ENCODE measurements at places on chromosomes 5 and 9.
A peak's percentile ranks its signal among the peaks of the same experiment; 100 is the strongest.

DNA sequence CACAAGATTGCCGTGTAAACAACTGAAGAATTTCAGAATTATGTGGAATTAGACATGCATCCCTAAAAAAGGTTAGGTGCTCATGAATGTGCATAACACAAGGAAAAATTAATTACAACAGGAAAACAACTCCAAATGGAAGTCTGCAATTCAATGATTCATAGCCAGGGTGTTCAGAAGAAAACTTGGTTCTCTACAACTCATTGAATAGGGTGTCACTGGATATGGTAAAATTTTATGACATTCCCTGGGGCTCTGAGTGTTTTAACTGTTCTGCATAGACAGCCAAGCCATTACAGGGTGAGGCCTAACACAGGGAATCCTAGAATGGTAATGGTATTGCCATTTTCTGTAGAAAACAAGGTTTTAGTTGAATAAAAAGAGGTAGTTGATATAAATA lies 24.4 kb upstream of the ZSWIM6 start:
- DNase-seq: no peak
- H3K27me3 ChIP-seq: peaks cover 3% of the 10 kb centered on the region

DNA sequence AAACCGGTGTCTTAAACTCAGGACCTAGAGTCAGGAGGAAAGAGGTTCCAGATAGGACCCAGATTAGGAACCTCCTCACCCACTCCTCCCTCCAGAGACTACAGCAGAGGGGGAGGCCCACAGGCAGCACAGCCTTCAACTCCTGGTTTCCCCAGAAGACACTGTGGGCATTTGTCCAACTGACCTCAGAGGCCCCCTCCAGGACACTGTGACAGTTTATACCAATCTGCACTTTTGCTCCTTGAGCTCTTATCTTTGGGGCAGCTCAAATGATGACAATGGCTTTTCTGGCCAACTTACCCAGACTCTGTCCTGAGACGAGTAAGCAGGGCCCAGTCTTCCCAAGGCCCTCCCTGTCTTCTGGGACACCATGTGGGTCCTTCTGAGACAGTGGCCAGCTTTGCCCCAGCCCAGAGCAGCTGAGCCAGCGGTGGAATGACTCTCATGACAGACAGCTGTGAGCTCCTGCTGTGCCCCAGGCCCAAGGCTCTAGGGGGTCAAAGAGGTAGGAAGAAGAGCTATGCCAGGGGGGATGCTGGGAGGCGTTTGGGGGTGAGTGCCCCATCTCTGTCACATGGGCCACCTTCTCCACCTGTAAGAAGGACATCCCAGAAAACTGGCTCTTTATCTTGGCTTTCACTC lies 14.3 kb downstream of the OR2V2 start:
- peaks cover 23% of the 10 kb centered on the region for H3K27me3 ChIP-seq
- peaks cover 52% of the 10 kb centered on the region for H3K4me1 ChIP-seq
- H3K4me3 ChIP-seq: peak overlapping the region; percentile 75
- no peaks in the 10 kb centered on the region for H3K36me3 ChIP-seq
- DNase-seq: no peak

DNA sequence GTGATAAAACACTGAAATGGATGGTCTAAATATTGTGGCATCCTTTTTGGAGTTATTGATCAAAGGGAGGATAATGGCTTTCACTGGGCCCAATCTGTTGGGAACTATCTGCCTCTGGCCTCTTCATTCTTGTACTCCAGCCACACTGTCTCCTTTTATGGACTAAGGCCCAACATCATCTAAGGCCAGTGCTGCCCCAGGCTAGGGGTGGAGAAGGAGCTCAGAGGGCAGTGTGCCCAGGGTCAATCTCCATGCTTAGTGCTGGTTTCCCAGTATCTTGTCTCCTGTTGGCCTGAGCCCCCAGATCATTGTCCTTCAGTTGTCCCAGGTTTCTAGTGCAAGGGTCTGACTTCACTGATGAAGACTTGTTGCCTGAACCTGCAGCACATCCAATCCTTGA lies 26.4 kb upstream of the JMY start:
- no peaks in the 10 kb centered on the region for H3K27me3 ChIP-seq
- H3K4me3 ChIP-seq: no peak overlapping the region
- H3K36me3 ChIP-seq: no peaks in the 10 kb centered on the region
- H3K4me1 ChIP-seq: no peaks in the 10 kb centered on the region

DNA sequence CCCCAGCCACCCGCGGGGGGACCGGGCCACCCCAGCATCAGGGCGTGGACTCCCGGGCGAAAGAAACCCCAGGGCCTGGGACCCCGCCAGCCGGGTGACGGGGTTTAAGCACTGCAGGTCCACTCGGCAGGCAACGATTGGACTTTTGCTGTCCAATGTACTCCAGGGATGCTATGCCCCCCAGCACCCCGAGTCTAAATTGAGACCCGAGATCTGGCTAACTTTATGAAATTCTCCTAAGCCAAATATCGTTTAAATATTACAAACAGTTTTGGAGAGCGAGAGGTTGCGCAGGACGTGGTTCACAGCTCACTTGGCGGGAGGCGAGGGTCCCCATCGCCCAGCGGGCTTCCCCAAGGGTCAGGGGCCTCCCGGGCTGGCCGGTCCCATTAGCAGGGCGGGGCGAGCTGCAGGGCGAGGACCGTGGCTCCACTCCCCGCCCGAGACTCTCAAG lies 384 bp upstream of the MRPS2 start:
- H3K27ac ChIP-seq: no peak overlapping the region
- DNase-seq: no peak
- peaks cover 15% of the 10 kb centered on the region for H3K36me3 ChIP-seq
- peak overlapping the region; percentile 85 for H3K4me3 ChIP-seq
- H3K4me1 ChIP-seq: peaks cover 22% of the 10 kb centered on the region

DNA sequence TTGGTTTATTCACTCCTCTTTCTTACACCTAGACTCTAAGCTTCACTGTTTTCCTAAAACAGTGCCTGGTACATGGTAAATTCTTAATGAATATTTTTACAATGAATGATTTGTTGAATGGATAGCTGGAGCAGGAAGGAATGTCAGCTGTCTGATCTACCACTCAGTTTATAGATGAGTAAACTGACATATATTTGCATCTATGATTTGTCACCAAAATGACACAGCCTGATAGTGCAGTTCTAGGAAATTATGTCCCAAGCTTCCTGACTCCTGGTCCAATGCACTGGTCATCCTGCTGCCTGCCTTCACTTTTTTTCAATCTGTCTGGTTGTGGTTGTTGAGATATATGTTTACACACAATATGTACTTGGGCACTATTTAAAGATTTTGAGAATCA lies 651.7 kb upstream of the WWC1 start:
- no peaks in the 10 kb centered on the region for H3K4me1 ChIP-seq
- no peak overlapping the region for H3K4me3 ChIP-seq
- H3K36me3 ChIP-seq: no peaks in the 10 kb centered on the region
- H3K27ac ChIP-seq: no peak overlapping the region
- no peak for DNase-seq

- no peaks in the 10 kb centered on the region for H3K27me3 ChIP-seq
- no peak for DNase-seq
- peaks cover 33% of the 10 kb centered on the region for H3K36me3 ChIP-seq
- no peak overlapping the region for H3K27ac ChIP-seq
These were observed 28.6 kb downstream of the DCAF12 start for GRCh38 chr9:34097865-34098264.

DNA sequence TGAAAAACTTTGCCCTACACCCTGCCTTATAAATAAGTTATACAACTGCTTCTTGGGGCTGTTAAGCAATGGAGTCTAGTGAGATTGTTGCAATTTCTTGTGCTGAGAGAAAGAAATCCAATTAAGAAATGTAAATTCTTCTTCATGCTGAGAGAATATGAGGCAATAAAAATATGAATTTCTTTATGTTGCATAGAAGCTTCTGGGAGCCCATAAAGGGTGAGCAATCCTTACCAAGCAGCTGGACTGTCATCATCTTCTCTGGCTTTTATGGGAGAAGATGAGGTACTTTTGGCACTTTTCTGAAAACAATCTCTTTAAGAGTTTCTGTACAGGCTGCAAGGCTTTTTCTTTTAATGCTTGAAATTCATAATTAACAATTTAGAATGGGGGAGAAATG lies 204.3 kb downstream of the DMRTA1 start:
- H3K27ac ChIP-seq: no peak overlapping the region
- H3K4me3 ChIP-seq: no peak overlapping the region
- no peaks in the 10 kb centered on the region for H3K36me3 ChIP-seq
- DNase-seq: no peak
- H3K4me1 ChIP-seq: no peaks in the 10 kb centered on the region

GRCh38 chr5:90563108-90563507 lies 4.5 kb downstream of the ADGRV1 start:
- H3K4me3 ChIP-seq: no peak overlapping the region
- H3K27me3 ChIP-seq: peaks cover 41% of the 10 kb centered on the region
- DNase-seq: no peak
- H3K36me3 ChIP-seq: no peaks in the 10 kb centered on the region
- no peak overlapping the region for H3K27ac ChIP-seq

DNA sequence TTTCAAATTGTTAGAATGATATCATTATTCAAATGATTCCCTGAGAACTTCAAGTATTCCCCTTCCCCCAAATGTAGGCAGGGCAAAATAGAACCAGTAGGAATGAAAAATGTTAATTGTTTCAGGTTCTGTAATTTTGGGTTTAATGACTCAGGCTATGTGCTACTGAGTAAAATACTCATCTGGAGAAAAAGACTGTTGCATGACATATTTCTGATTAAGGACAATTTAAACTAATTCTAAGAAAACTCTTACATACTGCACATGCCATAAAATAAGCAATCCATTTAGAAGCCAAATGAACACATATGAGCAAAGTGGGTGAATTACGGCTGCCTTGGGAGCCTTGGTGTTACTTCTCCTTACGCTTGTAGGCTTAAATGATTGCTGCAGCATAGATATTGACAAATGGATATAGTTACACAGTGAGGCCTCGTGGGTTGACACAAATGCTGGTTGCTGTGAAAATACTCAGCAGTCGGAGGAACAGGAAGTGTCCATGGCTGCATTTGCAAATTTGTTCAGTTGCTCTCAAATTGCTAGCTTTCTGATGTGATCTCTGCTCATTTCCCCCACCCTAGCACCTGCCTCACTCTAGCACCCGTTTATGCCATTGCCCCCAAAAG lies 174.9 kb upstream of the DMAC1 start:
- H3K27ac ChIP-seq: peak overlapping the region; percentile 86
- peak; percentile 18 for DNase-seq
- H3K4me1 ChIP-seq: peaks cover 64% of the 10 kb centered on the region
- H3K36me3 ChIP-seq: no peaks in the 10 kb centered on the region
- H3K4me3 ChIP-seq: peak overlapping the region; percentile 37

- peak overlapping the region; percentile 59 for H3K27ac ChIP-seq
- H3K27me3 ChIP-seq: peaks cover 21% of the 10 kb centered on the region
- peaks cover 13% of the 10 kb centered on the region for H3K4me1 ChIP-seq
- peak; percentile 8 for DNase-seq
- no peak overlapping the region for H3K4me3 ChIP-seq
- H3K36me3 ChIP-seq: no peaks in the 10 kb centered on the region
These were observed 33.9 kb upstream of the TRIO start for GRCh38 chr5:14109041-14109747.

GRCh38 chr5:10768328-10768899 lies 7.4 kb upstream of the DAP start:
- peaks cover 3% of the 10 kb centered on the region for H3K27me3 ChIP-seq
- H3K4me3 ChIP-seq: no peak overlapping the region
- no peaks in the 10 kb centered on the region for H3K36me3 ChIP-seq
- H3K27ac ChIP-seq: no peak overlapping the region
- H3K4me1 ChIP-seq: peaks cover 17% of the 10 kb centered on the region

GRCh38 chr5:121660142-121660541 lies 191.5 kb upstream of the FTMT start:
- no peaks in the 10 kb centered on the region for H3K4me1 ChIP-seq
- no peak overlapping the region for H3K4me3 ChIP-seq
- no peaks in the 10 kb centered on the region for H3K27me3 ChIP-seq
- H3K36me3 ChIP-seq: no peaks in the 10 kb centered on the region

- no peaks in the 10 kb centered on the region for H3K4me1 ChIP-seq
- no peaks in the 10 kb centered on the region for H3K36me3 ChIP-seq
- H3K27me3 ChIP-seq: no peaks in the 10 kb centered on the region
These were observed 317.6 kb upstream of the KLF4 start for GRCh38 chr9:107807183-107807582.

GRCh38 chr5:103188436-103188835 lies 68.3 kb downstream of the PPIP5K2 start:
- H3K27me3 ChIP-seq: no peaks in the 10 kb centered on the region
- H3K36me3 ChIP-seq: peaks cover 26% of the 10 kb centered on the region
- H3K27ac ChIP-seq: no peak overlapping the region

DNA sequence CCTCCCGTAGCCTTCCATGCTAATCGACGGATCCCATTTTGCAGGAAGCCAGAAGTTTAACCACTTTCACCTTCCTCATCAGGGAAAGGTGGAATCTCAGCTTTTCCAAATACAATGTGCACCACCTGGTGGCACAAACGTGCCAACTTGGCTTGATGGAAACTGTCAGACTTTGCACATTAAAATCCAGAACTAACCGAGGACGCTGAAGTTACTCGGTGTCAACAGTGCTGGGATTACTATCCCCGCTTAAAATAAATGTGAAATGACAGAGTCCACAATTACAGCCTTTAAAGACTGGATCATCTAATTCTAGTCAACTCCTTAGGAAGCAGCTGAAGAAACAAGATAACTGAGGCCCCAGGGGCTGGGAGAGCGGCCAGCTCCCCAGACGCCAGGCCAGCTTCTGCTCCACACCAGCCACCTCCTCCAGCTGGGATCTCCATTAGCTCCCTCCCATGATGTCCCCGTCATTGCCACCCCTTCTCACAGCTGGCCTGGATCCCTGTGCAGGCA lies 50.1 kb upstream of the RETREG1 start:
- H3K27me3 ChIP-seq: no peaks in the 10 kb centered on the region
- no peaks in the 10 kb centered on the region for H3K36me3 ChIP-seq
- no peaks in the 10 kb centered on the region for H3K4me1 ChIP-seq
- peak; percentile 20 for DNase-seq

DNA sequence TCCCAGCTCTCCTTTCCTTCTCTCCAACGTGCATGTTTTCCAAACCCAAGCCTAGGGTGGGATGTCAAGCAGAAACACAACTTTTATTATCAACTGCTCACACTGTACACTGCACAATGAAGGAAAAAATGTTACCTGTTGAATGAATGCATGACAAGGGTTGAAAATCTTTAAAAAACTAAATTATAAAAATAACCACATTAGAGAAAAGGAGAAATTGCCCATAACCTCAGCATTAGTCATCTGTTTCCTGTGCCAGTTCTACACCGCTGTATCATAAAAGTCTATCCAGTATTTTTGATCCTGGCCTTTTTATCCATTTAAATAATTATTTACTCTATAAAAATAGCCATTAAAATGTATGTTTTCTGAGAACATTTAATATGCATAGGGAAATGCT lies 101.1 kb downstream of the APBA1 start:
- no peak overlapping the region for H3K4me3 ChIP-seq
- H3K27ac ChIP-seq: no peak overlapping the region
- DNase-seq: no peak
- no peaks in the 10 kb centered on the region for H3K4me1 ChIP-seq
- H3K27me3 ChIP-seq: peaks cover 2% of the 10 kb centered on the region

DNA sequence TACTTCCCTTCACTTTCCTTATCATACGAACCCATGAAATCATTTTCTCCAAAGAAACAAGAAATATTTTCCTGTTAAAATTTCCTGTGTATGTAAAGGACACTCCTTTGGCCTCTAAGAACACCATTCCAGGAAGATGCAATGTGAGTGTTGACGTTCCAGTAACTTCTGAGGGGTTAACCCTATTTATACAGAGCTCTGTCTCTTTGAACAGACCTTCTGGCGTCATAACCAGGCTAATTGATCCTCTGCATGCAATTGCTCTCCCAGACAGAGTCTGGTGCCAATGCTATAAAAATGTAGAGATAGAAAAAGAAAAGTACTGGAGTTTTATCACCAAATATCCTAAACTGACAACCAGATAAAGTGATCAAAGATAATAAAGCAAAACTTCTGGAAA lies 218.5 kb downstream of the TLE1 start:
- H3K4me3 ChIP-seq: no peak overlapping the region
- no peaks in the 10 kb centered on the region for H3K36me3 ChIP-seq
- no peaks in the 10 kb centered on the region for H3K27me3 ChIP-seq
- no peak overlapping the region for H3K27ac ChIP-seq
- H3K4me1 ChIP-seq: no peaks in the 10 kb centered on the region

Measured in activated naive CD8-positive, alpha-beta T cell treated with anti-CD3 and anti-CD28 coated beads, Interleukin-2, amount 50 U/mL, for 24 hours (primary cell).